ENCODE measurements at places on chromosomes 6 and 20. TPM values are rescaled to one million over a fixed set of nuclear protein-coding genes. Genes with fewer than 3 reads are reported as not detected.

GRCh38 chr20:59781226-59781625 is 152.2 kb downstream of the SYCP2 start:
- no peaks in the 10 kb centered on the region for H3K36me3 ChIP-seq
- DNase-seq: peak; percentile 60
- H3K27ac ChIP-seq: no peak overlapping the region
- H3K4me3 ChIP-seq: no peak overlapping the region

GRCh38 chr6:958488-958887 is 265.5 kb upstream of the EXOC2 start:
- DNase-seq: no peak
- no peaks in the 10 kb centered on the region for H3K27me3 ChIP-seq
- no peak overlapping the region for H3K27ac ChIP-seq
- no peaks in the 10 kb centered on the region for H3K36me3 ChIP-seq
- no peaks in the 10 kb centered on the region for H3K4me1 ChIP-seq

DNA sequence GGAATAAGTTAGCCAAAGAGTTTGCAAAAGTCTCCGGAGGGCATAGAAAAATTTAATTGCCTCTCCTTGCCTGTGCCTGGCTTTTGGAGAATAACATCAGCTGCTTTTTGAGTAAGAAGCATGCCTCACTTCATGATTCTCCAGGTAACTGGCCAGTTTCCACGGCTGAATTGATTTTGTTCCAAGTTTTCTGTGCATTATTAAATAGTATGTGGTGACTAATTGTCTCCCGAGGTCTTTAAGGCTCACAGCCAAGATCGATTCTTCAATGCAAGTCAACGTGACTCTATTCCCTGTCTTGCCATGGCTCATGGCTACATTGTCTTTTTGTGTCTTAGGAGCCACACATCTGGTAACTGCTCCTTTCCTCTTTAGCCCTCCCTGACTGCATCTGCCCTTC is 54.2 kb downstream of the CNR1 start:
- no peak overlapping the region for H3K4me3 ChIP-seq
- H3K27me3 ChIP-seq: no peaks in the 10 kb centered on the region
- no peaks in the 10 kb centered on the region for H3K36me3 ChIP-seq
- no peak for DNase-seq
- H3K27ac ChIP-seq: no peak overlapping the region
- H3K4me1 ChIP-seq: no peaks in the 10 kb centered on the region

Gene TXLNB
- 0.95 TPM for total RNA-seq

Gene OXT
- not detected for total RNA-seq

Data from sigmoid colon (tissue), 7 donors.